H4 (cell line): ENCODE measurements at places on chromosomes 5 and 9. TPM values are rescaled to one million over a fixed set of nuclear protein-coding genes. Genes with fewer than 3 reads are reported as not detected.

The PLAC8L1 gene
- total RNA-seq, result not detected in 2 replicates

The RGS7BP gene
- not detected in 2 replicates for total RNA-seq

The DPH7 gene
- total RNA-seq, result 15.3 and 16.1 TPM in 2 replicates

GRCh38 chr9:133707065-133707762, 30.9 kb downstream of the SARDH start:
- no peak for DNase-seq

DNA sequence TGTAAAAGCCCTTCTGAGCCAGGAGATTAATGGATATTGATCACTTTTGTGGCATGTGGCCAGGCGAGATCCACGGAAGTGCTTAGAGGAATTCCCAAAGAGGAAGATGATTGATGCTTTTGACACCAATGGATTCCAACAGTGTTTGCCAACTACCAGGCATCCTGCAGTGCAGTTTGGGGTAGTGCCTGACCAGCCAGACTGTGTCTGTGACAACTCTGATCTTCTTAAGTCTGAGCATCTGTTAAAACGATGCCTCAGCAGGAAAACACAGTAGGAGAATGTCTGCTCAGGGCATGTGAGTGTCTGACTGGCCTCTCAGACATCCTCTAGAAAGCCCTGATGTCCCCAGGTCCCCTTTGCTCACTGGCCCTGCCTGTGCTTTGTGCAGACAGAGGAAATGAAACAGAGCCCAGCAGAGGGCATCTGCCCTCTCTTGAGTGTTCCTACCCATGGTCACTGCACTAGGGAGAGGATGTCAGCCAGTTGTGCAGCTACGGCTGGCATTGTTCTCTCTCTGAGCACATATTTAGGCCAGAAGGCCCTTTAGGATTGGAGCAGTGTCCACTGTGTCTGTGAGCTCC, 57.0 kb downstream of the TRPC7 start:
- DNase-seq, result peak; percentile 17

DNA sequence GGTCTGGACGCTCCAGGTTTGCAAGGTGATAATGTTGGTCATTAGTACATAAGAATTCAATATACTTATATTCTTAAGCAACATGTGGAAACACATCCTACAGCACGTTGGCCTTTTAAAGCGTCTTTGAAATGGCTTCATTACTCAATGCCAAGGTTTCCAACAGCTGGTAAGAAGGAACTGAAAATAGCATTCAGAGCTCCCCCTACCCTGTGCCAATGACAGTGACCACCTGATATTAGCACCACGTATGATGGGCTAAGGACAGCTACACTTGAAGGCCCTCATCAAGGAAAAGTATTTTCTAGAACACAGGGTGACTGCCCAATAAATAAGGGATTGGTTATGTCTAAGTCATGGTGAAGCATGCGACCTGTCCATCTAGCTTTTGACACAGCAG, 9.9 kb downstream of the ZNF622 start:
- DNase-seq, result no peak

GRCh38 chr5:92003806-92004205, 620.7 kb upstream of the ARRDC3 start:
- no peak for DNase-seq

GRCh38 chr9:33881635-33882034, 64.7 kb downstream of the UBE2R2 start:
- no peak for DNase-seq

GRCh38 chr9:31210978-31211570, 1173.4 kb upstream of the ACO1 start:
- DNase-seq, result peak; percentile 62

- DNase-seq, result no peak
Measured at GRCh38 chr5:147483188-147483790, 26.6 kb downstream of the DPYSL3 start.

DNA sequence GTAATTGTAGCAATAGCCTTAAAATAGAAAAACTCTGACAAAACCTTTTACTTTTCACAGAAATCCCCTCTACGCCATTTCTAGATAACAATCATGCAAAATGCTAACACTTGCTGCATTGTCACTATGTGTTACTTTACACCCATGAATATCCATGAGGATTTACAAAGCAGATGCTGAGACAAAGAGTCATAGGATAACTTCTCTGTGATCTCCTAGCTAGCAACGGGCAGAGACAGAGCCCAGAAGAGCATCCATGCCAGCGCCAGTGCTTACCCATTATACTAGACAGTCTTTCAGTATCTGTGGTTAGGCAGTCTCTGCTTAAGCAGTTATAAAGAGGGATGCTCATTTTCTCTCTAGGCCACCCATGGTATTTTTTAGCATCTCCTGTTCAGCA, 474.1 kb downstream of the CAAP1 start:
- DNase-seq, result no peak
